ENCODE measurements at places on chromosomes 7 and 10.

DNA sequence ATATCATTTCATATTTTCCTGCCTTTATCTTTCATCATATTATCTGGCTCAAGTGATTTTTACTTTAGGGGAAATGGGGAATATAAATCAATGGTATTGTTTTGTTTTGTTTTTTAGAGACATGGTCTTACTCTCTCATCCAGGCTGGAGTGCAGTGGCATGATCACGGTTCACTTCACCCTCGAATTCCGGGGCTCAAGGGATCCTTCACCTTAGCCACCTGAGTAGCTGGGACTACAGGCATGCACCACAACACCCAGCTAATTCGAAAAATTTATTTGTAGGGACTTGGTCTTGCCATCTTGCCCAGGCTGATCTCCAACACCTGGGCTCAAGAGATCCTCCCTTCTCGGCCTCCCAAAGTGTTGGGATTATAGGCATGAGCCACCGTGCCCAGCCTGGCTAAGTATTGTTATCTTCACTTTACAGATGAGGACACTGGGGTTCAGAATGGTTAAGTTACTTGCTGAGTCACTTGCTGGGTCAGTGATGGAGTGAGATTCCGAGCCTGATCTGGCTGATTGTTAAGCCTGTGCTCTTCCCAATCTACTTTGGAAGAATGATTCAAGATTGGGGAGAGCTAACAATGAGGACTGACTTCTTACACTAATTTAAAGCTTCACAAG, 3.7 kb upstream of the SLC16A9 start:
- DNase-seq = no peak

DNA sequence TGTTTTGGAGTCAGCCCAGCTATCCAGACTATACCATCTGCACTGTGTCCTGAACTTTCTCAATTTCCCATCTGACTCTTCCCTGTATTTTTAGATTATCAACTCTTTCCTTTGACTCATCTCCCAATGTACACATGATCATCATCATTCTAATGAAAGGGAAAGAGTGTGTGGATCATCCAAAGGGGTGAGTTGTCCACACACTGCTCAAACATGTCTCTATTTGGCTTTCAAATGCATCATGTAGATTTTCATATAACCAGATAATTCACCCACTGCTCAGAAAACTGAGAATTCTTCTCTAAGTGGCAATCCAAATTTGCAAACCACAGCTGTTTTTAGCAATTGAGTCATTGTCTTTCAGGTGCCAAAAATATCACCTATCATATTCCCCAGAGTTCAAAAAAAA, 190.2 kb upstream of the HPS1 start:
- no peak for DNase-seq

DNA sequence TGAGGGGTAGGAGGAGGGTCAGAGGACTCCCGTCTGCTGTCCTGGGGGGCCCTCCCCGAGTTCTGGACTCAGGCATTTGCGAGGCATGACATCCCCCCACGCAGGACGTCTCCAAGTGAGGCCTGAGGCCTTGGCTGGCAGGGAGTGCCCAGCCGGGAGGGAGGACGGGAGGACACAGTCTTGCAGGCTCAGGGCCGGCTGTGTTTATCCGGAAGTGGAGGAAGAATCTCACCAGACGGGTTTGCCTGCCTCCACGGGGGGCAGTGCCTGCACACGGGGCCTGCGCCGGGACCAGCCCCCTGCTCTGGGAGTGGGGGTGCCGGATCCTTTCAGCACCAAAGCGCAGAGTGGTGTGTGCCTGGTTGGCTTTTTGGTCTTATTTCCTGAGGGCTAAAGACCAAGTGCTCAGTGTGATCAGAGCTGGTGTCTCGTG, 10.9 kb downstream of the PWWP2B start:
- peak; percentile 91 for DNase-seq

- DNase-seq = no peak
Observed at GRCh38 chr10:50417486-50417885, 166.2 kb upstream of the ASAH2 start.

- DNase-seq = no peak
Observed at GRCh38 chr7:1609023-1609422, 39.2 kb upstream of the PSMG3 start.

- DNase-seq = no peak
Observed at GRCh38 chr7:114825423-114825951, 96.4 kb upstream of the MDFIC start.

- peak; percentile 82 for DNase-seq
Observed at GRCh38 chr7:157003756-157004520, 6.5 kb downstream of the MNX1 start.

DNA sequence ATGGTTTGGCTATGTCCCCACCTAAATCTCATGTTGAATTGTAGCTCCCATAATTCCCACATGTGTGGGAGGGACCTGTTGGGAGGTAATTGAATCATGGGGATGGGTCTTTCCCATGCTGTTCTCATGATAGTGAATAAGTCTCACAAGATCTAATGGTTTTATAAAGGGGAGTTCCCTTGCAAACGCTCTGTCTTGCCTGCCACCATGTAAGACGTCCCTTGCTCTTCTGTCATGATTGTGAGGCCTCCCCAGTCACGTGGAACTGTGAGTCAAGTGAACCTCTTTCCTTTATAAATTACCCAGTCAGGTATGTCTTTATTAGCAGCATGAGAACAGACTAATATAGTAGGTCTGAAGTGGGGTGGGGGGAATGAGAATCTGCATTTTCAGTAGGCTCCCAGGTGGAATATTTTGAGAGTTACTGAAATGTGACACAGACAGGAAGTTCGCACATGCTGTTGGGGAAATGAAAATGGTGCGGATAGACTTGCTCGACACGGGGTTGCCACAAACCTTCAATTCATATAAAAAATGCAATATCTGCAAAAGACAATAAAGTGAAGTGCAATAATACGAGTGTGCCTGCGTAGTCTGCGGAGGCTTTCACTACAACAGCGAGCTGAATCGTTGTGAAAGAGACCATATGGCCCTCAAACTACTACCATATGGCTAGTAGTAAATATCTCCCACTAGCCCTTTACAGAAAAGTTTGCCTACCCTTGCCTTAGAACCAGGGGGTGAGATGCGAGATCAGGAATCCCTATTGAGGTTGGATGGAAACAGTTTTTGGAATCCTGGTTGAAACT, 166.1 kb downstream of the GRK5 start:
- no peak for DNase-seq

- DNase-seq = no peak
Observed at GRCh38 chr10:77189075-77189474, 448.5 kb downstream of the KCNMA1 start.

- DNase-seq = no peak
Observed at GRCh38 chr7:2482725-2483451, 6.7 kb upstream of the GRIFIN start.

- no peak for DNase-seq
Observed at GRCh38 chr10:129810-130209, 5.4 kb upstream of the ZMYND11 start.

- no peak for DNase-seq
Observed at GRCh38 chr7:18458830-18459229, 36.7 kb upstream of the HDAC9 start.

GRCh38 chr10:130015075-130015695, 51.1 kb upstream of the EBF3 start:
- no peak for DNase-seq

- DNase-seq = no peak
Observed at GRCh38 chr7:20359341-20359963, 28.8 kb downstream of the ITGB8 start.

- DNase-seq = peak; percentile 78
Observed at GRCh38 chr10:30359373-30360206, 10.5 kb upstream of the MTPAP start.

DNA sequence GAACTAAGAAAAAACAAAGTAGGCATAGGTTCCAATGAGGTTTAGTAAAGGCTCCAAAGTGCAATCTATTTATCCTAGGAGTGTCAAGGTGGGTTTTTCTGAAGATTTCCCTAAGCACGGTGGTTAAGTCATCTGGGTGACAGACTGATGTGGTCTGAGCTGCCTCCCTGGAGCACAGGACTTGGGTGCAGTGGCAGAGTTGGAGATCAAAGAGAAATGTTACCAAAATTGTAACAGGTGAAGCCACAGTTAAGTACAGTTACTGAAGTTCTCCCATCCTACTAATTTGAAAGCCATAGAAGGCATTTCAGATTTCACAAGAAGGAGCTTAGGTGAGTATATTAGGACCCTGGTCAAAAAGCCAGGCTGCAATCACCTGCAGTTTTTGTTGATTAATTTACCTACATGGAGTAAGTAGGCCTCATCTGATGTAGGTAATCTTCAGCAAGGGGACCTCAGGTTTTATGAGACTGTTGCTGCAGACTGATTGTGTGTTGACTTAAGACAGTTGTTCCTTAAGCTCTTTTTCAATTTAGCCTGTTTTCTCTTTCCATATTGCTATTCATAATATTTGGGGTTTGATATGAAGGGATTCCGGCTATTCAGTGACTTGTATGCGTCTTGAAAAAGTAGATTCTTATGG, 3.0 kb downstream of the DLX6 start:
- no peak for DNase-seq

DNA sequence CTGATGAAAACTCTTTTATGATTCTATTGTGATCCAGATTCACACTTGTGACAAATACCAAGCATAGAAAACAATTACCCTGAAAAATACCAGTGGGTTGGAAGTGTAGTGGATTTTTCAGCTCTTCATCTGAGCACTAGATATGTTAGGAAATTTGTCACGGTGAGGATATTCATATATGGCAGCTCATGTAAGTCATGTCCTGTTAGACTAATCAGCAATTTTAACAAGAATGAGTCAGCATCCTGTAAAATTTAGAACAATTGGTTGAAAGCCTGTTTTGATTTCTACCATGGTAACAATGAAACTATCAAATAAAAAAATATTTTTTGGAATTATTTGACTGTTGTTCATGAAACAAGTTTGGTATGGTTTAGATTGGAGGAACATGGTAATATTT, 334.3 kb downstream of the CACNA2D1 start:
- no peak for DNase-seq

DNA sequence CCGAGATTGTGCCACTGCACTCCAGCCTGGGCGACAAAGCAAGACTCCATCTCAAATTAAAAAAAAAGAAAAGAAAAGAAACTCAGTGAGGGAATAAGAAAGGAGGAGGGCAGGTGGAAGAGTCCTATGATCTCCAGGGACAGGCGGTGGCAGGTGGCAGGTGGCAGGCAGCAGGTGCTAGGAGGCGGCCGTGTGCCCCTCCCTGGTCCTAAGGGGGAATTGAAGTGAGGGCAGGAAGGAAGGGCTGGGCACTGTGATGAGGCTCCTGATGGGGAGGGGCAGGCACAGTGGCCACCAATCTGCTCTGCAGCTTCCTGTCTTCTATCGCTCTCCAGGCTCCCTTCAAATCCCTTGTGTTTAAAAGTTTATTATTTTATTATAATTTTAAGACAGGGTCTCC, 41.2 kb upstream of the UBE3C start:
- peak; percentile 19 for DNase-seq

DNA sequence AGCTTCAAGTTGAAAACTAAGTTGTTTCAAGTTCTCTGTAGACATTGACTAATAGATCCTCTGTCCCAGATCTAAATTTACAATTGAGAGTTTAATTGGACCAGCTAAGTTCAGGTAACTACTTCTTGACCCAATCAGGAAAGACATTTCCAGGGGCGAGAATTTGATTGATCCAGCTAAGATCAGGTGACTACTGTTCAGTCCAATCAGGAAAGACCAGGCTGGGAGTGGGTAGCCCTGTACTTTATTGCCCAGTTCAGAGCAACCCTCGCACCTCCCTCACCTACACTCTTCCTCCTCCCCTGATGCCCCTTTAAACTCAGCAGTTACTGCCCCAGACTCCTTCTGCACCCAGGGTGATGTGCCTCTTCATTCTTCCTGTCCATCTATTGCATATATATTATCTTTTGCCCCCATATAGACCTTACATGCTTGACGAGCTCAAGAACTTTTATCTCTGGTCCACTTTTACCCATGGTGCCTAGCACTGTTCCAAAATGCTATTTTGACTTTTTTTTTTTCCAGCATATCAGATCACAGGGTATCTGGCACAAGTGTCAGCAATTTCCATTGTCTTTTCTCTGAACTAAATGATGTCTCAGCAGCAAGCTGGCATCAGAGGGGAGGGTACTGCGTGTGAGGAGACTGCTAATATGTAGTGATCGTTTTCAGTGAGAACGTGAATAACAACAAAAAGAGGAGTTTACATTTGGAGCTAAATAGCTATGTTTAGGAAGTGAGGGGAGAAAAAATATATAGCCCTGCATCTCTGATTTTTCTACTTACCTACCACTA, 169.4 kb downstream of the KIAA1217 start:
- no peak for DNase-seq

DNA sequence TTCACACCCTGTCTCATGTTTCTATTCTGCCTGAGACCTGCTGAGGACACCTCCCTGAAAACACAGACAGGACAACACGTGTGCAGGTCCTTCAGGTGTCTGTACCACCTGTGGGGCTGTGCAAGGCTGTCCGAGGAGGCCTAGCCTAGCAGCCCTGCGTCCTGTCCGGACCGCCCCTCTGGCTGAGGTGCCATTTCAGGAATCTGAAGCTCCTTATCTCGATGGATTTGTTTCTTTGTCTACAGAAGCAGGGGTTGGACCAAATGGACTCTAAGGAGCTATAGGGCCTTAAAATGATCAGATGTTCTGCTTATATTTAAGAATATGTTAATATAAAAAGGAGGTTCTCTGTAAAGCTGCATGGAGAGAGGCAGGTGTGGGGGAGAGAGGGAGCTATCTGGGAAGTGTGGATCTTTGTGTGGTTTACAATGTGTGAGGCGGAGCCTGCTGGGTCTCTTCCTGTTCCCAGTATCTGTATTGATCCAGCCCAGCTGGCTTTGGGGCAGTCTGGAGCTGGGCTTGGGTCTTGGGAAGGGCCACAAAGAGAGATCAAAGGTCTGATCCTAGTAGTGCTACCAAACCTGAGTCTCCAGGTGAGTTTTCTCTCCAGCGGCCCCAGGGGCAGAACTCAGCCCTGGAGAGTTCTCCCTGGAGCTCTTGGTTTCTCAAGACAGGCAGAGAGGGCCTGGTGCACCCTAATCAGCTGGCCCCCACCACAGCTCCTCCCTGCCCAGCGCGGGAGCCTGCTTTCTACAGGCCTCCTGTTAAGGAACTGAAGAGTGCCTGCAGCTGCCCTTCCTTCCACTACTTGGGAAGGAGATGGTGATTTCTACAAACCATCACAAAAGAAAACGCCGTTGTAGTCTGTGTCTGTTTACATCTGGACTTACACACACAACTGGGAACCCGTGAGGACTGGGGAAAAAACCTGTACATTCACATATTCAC, 3.4 kb upstream of the MNX1 start:
- DNase-seq = no peak

DNA sequence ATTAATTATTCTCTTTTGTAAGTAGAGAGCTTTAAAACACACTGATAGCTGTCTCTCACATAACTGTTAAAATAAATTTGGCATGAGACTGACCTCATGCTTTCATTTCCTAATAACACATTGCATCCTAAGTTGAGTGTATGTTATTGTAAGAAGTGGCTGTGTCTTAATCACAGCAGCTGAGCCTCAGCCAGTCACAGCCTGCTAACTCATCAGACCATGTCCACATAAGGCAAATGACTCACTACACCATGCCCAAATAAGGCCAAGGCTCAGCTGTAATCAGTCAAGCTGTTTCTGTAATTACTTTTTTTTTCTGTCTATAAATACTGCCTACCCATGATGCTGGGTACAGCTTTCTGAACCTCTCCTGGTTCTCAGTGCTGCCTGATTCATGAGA, 860.9 kb downstream of the XPNPEP1 start:
- DNase-seq = no peak

Data from transverse colon (tissue), 4 donors.